ENCODE measurements at places on chromosomes 2 and 18.

GRCh38 chr2:208479342-208479741 lies 72.8 kb downstream of the PTH2R start:
- no peak for DNase-seq

GRCh38 chr2:40039549-40039948 lies 260.5 kb upstream of the THUMPD2 start:
- no peak for DNase-seq

DNA sequence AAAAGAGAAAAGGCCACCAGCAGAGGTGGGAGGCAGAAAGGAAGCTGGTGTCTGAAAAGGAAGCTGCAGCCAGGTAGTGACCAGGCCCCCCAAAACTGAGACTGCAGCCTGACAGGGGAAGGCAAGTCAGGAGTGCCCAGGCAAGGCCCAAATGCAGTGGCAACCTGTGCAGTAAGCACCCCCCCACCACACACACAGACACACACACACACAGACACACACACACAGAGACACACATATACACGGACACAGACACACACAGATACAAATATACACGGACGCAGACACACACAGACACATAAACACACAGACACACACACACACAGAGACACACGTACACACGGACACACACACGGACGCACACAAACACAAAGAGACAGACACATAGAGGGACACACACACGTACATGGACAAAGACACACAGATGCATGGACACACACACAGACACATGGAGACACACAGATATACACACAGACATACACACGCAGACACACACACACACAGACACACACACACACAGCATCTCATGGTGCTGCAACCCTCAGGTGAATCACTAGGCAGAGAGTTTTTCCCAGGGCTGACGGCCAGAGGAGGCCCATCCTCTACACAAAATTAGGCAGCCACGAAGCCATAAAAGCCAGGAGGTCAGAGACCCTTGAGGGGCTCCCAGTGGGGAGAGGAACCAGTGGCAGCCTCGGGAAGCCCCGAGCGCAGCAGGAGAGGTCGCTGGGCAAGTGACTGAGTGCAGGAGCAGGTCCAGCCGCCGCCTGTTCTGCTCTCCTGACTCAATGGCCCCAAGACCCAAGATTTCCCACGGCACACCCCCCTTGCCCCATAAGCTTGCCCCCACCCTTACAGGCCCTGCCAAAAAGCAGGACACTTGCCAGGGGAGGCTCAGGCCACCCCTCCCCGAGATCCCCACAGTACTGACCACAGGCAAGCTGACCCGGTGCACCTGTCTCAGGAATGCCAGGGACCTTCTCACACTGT lies 6.3 kb downstream of the SDC1 start:
- DNase-seq = no peak

DNA sequence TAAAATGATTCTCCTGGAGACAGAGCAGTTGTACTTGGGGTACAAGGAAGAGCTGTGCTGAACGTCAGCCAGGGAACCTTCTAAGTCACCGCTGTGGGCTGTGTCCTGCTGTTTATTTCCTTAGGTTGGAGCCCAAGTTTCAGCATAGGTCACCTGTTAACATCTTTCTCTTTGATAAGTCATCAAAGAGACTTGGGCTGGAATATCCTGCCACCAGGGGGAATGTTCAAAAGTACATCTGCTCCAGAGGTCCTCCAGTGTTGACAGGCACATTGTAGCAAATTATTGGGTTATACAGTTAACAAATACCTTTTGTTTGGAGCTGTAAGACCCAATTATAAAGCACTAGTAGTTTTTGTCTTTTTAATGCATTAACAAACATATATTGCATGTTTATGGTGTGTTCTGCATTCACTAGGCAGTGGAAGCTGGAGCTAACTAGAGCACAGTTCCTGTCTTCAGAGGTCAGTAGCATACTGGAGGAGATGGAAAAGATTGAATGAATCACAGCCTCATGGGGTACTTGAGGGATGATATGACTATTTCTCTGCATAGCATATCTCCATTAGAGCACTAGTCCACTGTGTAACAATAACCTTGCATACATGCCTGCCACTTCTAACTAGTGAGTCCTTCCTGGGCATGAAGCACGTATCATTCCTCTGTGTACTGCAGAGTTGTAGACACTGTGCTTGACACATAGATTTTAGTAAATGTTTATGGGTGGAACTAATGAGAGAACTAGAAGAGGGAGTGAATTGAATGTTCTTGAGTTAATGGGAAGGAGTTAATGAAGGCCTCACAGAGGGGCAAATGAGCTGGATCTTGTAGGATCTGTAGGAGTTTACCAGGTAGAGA lies 182.1 kb downstream of the AGAP1 start:
- DNase-seq = no peak

DNA sequence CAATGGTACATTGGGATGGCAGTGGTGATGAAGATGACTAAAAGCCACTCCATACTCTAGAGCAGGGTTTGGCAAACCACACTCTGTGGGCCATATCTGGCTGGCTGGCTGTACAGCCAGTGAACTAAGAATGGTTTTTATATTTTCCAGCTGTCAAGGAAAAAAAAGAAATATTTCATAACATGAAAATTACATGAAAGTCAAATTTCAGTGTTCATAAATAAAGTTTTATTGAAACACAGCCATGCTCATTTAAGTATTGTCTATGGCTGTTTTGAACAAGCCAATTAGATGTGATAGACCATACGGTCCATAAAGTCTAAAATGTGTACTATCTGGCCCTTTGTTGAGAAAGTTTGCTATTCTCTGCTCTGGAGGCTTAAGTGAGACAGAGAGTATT lies 1.5 kb downstream of the TTC21B start:
- no peak for DNase-seq

GRCh38 chr2:74700643-74701372 lies 46.8 kb downstream of the SEMA4F start:
- no peak for DNase-seq

DNA sequence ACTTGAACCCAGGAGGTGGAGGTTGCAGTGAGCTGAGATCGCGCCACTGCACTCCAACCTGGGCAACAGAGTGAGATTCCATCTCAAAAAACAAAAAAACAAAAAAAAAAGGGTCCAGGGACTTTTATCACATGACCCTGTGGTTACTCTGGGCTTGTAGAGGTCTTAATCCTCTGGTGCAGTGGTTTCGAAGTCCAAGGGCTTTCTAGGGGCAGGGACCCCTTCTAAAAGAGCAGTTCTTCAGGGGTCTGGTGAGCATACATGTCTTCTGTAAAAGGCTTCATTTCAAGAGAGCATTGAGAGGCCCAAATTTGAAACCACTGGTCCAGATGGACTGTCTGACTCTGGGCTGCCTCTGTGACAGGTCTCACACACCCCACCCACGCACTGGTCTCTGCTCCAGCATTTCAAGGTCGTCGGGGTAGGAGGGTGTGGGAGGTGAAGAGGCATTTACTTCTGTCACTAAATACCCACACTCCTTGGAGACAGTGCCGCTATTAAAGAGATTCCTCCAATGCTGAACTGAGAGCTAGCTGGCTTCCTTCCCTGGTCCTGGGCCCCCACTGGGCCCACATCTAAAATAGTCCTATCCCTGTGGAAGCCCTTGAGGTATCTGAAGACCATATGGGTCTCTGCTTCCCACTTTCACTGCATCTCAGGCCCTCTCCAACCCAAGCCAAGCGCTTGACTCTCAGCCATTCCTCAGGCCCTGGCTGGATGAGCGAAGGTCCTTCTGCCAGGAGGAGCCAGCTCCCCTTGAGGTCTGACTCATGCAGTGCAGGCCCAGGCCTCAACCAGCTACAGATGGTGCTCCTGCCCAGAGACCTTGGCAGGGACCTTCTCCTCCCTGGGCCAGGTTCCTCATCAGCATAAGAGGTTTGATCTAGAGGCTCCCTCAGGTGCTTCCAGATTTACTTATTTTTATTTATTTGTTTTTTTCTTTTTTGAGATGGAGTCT lies 44.8 kb downstream of the PAX8 start:
- no peak for DNase-seq

DNA sequence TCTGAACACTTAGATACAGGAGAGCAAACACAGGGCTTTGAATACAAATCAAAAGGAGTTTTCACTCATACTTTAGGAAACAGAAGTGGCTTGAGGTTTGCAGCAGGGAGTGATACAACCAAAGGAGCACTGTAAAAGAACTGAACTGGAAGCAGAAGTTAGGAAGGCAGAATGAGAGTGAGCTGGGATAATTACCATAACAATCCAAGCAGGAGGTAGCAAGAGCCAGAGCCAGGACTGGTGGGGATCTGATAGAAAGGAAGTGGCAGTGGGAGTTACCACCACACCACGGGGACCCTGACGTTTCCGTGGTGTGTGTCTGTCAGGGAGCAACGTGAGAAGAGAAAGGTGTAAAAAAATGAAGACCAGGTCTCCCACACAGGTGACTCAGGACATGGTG lies 81.3 kb upstream of the EPB41L3 start:
- no peak for DNase-seq

GRCh38 chr2:218292048-218293014 lies at the start of gene TMBIM1:
TSS of gene TMBIM1 (minus strand) at chr2:218292503. CDS start at chr2:218282141, 10,362 bp downstream.
- DNase-seq = peak; percentile 85

DNA sequence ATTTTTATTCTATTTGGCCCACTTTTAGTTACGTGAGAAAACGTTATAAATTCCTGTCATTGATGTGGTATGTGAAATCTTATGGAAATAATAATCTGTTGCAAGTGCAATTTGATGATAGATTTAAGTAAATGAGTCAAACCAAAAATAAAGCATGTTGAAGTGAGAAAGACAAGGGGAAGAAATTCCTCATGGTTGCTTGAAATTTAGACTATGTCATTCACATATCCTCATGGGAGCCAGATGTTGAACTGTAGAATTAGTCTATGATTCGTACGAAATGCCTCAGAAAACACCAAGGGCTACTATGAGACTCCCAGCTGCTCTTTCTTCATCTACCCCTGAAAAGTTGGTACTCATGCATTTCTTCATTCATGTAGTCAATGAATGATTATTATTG lies 55.7 kb downstream of the KLHL14 start:
- DNase-seq = no peak

GRCh38 chr18:73719611-73720010 lies 428.0 kb downstream of the FBXO15 start:
- DNase-seq = no peak

DNA sequence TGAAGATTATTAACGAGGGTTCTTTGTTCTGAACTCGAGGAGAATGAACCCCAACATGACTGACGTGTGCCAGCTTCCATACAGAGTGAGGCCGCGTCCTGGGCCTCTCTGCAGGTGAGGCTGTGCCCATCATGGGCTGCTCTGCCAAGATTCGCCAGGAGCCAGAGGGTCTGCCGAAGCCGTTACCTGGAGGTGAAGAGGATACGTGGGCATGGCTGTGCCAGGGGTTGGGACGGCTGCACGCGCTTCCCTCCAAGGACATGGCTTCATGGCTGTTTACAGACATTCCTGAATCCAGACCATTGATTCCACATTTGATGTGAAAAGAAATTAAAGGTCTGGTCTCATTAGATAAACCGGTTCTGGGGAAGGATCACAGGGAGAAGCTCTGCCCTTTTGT lies 211.4 kb upstream of the SALL3 start:
- DNase-seq = no peak

GRCh38 chr2:38959938-38960608 lies 70.4 kb downstream of the ARHGEF33 start:
- peak; percentile 89 for DNase-seq

DNA sequence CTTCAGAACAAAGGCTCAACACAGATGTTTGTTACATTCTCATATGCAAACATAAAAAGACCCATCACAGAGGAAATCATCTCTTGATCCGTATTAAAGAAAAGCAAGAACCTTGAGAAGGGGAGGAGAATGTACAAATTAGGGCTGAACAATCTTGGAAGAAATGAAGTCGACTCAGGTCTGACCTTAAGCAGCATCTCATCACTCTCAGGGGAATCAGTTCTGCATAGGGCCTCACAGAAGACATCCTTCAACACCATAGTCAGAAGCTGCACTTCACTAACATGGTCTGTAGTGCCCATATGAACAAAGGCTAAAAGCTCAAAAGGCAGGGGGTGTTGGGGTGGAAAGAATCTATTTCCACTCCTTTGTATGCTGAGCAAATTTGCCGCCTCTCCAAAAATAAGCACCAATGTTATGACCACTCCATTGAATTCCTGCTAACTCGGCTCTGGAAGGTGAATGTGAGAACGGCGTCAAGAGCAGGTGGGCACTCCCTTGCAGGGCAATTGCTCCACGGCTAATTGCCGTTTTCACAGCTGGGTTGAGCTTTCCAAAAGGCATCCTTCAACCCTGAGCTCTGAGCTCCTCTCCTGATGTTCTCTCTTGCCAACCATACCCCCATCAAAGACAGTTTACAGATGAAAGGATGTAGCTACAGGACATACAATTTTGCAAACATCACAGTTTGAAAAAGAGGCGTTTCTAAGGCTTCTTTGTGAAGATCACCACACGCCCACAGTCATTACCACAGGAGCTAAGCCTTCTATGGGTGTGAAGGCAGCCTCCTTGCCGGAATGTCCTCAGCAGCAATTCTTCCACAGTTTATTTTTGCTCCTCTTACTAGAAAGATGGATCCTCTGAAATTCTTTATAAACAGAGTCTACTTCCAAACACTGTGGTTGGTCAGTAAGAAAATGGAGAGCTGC lies 10.0 kb downstream of the KLF7 start:
- no peak for DNase-seq

- no peak for DNase-seq
Measured at GRCh38 chr2:28433935-28434599, 41.4 kb downstream of the FOSL2 start.

- DNase-seq = no peak
Measured at GRCh38 chr2:204664708-204665121, 119.4 kb downstream of the PARD3B start.

GRCh38 chr18:33761363-33761762 lies 183.3 kb downstream of the ASXL3 start:
- no peak for DNase-seq

GRCh38 chr2:64447317-64448040 lies 6.5 kb upstream of the LGALSL start:
- DNase-seq = no peak

- DNase-seq = no peak
Measured at GRCh38 chr2:166841152-166841551, 47.1 kb upstream of the XIRP2 start.

- DNase-seq = no peak
Measured at GRCh38 chr2:209564816-209565215, 141.0 kb downstream of the MAP2 start.

DNA sequence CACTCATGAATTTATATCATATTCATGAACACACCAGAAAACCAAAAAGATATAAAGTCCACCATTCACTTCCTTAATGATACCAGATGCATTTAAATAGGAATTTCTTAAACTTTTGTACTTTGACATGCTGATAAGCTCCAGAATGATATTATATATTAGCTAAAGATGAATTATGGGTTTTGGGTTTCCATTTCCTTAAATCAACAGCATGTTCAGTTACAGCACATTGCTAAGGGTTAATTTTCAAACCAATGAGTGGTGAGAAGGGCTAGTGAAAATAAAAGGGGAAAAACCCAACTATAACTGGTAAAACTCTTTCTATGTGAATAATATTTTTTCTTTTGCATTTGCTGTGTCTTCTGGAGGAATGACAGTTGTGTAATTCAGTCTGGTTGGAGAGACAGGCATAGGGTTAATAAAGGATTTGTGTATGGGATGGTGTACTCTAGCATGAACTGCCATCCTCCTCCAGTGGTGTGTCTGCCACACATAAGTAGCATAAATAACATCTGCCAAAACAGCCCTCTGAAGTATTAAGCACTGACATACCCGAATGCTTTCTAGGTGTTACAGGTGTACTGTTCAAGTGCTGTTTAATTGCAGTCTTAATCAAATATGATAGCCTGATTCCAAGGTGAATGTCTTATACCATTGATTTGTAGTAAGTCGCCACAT lies 19.3 kb upstream of the CPS1 start:
- no peak for DNase-seq

- no peak for DNase-seq
Measured at GRCh38 chr2:63818271-63818670, 23.4 kb upstream of the UGP2 start.

GRCh38 chr18:21117409-21118131 lies 6.0 kb upstream of the ROCK1 start:
- no peak for DNase-seq
